NCI-H1092 treated with DMSO at 0.1 percent for 48 hours (cell line): ENCODE measurements at places on chromosomes 3 and 15.

- DNase-seq = no peak
Observed at GRCh38 chr15:65571971-65572370, 39.0 kb downstream of the INTS14 start.

GRCh38 chr15:73873889-73874511 is 636 bp downstream of the TBC1D21 start:
- DNase-seq = peak; percentile 17

- DNase-seq = no peak
Observed at GRCh38 chr15:50890751-50891150, 17.7 kb upstream of the AP4E1 start.

GRCh38 chr15:88016406-88016805 is 240.1 kb downstream of the NTRK3 start:
- no peak for DNase-seq

- no peak for DNase-seq
Observed at GRCh38 chr15:33111041-33111451, 83.5 kb downstream of the FMN1 start.

DNA sequence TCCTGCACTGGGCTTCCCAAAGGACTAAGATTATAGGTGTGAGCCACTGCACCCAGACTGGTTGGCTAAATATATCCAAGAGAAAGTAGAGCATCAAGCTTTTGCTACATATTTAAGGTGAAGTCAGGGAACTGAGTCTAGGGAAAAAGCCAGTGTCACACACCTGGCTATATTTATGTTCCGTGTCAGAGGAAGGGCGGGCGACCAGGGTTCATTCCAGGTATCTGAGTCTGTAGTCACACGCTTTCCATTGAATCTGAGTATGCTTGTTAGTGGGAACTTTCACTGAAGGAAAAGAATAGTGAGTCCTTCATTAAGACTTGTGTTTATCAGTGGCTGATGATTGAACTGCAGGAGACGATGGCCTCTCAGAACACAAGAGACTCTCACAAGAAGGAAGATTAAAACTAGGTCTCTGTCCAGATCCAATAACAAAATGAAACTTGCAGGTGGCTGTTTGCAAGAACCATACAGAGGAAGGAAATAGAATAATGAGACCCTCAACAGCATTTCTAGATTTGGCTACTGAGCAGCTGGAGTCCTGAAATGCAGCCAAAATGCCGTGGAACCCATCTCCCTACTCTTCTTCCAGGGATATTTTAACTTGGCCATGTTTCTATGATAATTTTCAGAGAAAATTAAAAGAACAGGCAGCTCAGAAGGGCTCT is 276.3 kb downstream of the THSD4 start:
- DNase-seq = no peak

- DNase-seq = peak; percentile 58
Observed at GRCh38 chr3:59895972-59896371, 846.1 kb upstream of the CFAP20DC start.

DNA sequence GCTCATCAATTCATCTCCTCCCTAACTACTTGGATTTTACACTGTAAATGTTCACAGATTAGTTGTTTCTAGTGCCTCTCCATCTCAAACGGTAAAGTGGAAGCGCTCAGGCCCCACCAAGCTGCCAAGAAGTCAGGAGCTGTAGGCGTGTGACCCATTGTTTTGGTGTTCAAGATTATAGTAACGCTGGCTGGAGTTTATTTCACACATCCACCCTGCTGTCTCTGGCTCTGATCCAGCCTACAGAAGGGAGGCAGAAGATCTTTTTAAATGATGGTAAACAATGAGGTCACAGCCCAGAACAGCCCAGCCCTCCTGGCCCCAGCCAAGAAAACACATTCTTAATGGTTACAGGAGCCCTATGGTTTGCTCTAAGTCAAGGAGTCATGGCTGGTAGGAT is 25.7 kb upstream of the GALNT15 start:
- no peak for DNase-seq

DNA sequence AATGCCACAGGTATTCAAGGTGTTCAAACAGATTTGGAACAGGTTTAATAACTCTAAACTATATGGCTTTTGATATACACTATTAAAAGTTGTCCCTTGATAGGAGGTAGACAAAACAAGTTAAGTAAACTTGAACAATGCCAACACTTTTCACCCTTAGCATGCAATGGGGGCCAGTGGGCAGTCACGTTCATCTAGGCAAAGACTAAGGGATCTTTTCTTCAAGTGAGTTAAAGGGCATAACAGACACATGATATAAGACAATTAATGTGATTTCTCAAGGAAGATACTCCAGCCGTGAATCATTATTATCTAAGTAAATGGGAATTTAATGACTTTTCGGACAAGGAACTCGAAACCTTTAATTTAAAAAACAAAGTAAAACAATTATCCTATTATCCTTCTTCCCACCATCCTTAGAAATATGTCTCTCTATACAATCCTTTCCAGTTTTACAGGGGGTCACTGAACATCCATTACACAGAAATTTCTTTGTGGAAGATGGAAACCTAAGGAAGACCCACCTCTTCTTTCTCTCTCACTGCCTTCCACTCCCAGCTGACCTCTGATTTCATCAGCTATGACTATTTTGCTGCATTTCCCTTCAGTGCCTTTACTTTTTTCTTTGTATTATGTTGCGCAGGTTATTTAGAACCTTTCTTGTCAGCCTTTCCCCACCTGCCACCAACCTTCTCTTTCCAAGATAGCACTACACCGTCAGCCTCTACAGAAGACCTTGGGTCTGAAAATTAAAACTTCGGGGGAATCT is 1.5 kb downstream of the CLDN1 start:
- DNase-seq = no peak

- no peak for DNase-seq
Observed at GRCh38 chr3:99232696-99233095, 331.2 kb upstream of the DCBLD2 start.

DNA sequence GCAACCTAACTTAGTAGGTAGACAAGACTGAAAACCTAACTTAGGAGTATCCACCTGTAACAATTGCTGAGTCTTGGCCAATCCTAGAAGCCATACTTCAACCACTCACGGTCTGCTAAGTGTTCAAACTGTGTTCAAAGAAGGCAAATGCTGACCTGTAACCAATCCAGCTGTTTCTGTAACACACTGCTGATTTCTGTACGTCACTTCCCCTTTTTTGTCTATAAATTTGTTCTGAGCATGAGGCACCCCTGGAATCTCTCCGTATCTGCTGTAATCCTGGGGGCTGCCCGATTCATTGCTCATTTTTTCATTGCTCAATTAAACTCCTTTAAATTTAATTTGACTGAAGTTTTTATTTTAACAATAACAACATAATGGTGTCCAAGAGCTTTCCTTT is 451.4 kb upstream of the ATP10A start:
- no peak for DNase-seq

- DNase-seq = no peak
Observed at GRCh38 chr3:59460068-59460467, 410.2 kb upstream of the CFAP20DC start.

- DNase-seq = no peak
Observed at GRCh38 chr3:195042743-195043606, 228.0 kb downstream of the XXYLT1 start.

DNA sequence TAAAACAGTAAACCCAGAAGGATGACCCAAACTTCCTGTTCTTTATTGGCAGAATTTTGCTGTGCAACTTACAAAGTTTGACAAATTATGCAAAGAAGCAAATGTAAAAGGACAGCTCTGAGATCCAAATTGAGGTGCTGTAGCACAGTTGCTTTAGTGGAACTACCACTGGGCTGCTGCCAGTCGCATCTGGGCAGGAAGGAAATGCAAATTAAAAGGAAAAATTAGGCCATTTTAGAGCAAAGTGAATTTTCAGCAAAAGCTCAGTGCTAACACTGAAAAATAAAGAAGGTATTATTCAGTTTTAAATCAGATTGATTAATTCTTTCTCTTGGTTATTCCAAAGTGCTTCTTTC is 104.5 kb downstream of the ZMAT3 start:
- no peak for DNase-seq

- DNase-seq = peak; percentile 10
Observed at GRCh38 chr3:107543666-107544065, 20.9 kb downstream of the BBX start.

GRCh38 chr15:90876512-90877170 is 7.7 kb upstream of the FES start:
- no peak for DNase-seq

DNA sequence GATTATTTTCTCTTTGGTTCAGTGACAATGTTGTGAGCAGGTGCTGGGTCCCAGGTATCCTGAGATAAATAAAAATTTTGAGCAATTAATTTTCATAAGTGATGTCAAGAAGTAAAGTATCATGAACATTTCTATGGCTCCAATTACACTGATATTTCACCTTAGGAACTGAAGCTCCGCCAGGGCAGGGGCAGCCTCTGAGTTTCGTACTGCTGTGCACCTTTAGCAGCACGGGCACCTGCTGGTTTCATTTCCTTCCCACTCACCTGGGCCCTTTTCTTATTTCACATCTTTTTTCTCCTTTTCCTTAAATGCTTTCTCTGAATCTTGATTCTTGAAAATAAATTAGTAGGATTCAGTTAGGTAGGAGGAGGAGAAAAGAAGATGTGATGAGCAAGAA is 1.2 kb upstream of the IL1RAP start:
- no peak for DNase-seq

DNA sequence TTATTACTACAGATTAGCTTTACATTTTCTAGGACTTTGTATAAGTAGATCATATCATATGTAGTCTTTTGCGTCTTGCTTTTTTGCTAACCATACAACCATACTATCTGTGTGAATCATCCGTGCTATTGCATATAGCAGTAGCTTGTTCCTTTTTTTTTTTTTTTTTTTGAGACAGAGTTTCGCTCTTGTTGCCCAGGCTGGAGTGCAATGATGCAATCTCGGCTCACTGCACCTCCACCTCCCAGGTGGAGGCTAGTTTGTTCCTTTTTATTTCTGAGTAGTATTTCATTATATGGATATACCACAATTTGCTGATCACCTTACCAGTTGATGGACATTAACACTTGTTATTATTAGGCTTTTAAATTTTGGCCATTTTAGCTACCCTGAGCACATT is 54.5 kb upstream of the TBL1XR1 start:
- no peak for DNase-seq

DNA sequence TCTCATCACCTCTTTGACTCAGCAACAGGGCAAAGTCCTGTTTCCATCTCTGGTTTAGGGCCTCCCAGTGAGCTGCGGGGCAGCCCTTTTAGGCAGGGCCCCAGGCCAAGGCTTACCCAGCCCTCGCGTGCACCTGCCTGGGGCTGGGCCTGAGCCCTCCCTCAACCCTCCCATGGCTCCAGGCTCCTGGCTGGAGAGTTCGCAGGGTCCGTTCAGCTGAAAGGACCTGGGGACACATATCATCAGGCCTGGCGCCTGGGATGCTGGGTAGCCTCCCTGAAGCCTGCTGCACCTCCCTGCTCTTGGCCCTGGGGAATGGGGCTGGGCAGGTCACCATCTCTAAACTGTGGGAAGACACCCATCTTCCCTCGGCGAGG is 29.7 kb downstream of the HDAC11 start:
- no peak for DNase-seq

DNA sequence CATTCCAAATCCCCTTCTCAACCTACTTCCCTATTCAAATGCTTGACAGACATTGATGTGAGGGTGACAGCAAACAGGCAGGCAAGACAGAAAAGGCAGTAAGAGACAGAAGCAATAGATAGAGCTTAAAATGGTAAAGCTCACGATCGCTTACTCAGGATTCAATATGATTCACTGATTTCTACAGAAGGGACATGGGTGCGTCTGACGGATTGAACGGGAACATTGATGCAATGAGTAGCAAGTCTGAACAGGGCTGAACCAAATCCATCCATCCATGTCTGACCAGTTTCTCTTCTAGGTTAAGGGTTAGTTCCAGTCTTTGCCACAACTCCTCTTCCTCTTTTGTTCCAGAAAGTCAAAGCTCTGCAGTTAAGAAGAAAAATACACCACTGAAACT is 35.1 kb downstream of the P2RY1 start:
- DNase-seq = no peak

DNA sequence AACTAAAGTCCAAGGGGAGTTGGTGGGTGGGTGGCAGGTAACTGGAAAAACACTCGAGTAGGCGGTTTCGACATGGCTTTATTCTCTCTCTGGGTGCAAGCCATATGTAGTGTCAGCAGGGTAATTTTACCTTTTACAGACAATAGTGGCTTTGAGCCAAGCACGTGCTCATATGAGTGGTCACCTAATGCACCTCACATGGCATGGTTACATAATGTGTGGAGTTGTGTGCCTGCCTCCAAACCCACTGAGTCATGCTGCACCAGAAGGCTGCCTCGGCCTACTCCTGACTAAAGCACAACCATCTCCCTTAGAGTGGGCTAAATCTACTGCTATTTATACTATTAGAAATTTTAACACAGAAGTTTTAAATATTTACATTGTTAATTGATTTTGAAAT is 16.5 kb downstream of the CCRL2 start:
- DNase-seq = no peak

DNA sequence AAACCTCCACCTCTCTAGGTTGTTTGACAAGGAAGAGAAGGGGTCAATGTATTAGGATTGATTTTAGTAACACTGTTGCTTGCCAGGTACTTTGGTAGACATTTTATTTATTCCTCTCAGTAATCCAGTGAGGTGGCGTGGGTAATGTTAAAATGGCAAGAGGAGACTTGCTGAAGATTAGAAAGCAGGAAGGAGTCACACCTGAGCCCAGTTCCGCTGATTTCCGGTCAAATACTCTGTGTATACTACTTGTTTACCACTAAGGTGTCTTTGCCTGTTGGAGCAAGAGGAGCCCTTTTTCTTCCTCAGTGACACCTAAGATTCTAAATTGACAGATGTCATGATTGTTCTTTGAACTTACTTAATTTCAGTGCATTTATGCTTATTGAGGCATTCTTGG is 1.7 kb downstream of the OXNAD1 start:
- DNase-seq = no peak

DNA sequence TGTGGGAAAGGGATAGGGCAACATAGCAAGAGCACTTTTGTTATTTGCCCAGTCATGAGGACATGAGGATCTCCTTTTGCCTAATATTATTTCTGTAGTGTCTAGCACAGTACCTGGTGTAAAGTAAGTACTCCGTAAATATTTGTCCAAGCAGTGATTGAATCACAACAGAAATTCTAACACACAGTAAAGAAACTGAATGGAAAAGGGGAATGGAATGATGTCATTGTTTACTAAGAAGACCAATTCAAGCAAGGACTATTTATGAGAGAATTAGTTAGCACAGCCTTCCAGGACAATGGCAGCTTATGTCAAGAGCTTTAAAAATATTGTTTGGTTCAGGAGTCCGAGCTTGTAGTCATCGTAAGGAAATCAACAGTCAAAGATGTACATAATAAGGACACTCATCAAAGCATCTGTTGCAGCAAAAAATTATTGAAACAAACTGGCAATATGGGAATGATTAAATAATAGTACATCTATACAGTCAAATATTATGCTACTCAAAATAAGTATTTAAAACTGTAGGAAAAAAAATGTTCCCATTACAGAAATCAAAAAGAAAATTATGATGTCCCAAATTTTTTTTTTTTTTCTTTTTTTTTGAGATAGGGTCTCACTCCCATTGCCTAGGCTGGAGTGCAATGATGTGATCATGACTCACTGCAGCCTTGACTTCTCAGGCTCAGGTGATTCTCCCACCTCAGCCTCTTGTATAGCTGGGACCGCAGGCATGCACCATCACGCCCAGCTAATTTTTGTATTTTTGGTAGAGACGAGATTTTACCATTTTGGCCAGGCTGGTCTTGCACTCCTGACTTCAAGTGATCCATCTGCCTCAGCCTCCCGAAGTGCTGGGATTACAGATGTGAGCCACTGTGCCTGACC is 17.9 kb downstream of the CAPN7 start:
- DNase-seq = no peak

GRCh38 chr15:25742041-25742730 is 120.9 kb downstream of the ATP10A start:
- no peak for DNase-seq
